ENCODE measurements at places on chromosomes 2 and 18. TPM values are rescaled to one million over a fixed set of nuclear protein-coding genes. Genes with fewer than 3 reads are reported as not detected.

DUSP19 gene
- 1.4 TPM for polyA plus RNA-seq

RAD51AP2 gene
- not detected for polyA plus RNA-seq

LYG2 gene
- not detected for polyA plus RNA-seq

MPP4 gene
- not detected for polyA plus RNA-seq

DNAJC5G gene
- polyA plus RNA-seq: not detected

CPLX4 gene
- polyA plus RNA-seq: not detected

CCDC85A gene
- polyA plus RNA-seq: not detected

SP3 gene
- 83.4 TPM for polyA plus RNA-seq

KCNS3 gene
- not detected for polyA plus RNA-seq

MRO gene
- polyA plus RNA-seq: not detected

ERMN gene
- 0.13 TPM for polyA plus RNA-seq

DTNA gene
- polyA plus RNA-seq: not detected

FKBP1B gene
- 2.5 TPM for polyA plus RNA-seq

E2F6 gene
- polyA plus RNA-seq: 4.4 TPM

REG3A gene
- polyA plus RNA-seq: not detected

EFEMP1 gene
- not detected for polyA plus RNA-seq

DSG4 gene
- polyA plus RNA-seq: not detected

All from CD4-positive, alpha-beta memory T cell (primary cell).